ENCODE measurements at places on chromosomes 13 and 19.

DNA sequence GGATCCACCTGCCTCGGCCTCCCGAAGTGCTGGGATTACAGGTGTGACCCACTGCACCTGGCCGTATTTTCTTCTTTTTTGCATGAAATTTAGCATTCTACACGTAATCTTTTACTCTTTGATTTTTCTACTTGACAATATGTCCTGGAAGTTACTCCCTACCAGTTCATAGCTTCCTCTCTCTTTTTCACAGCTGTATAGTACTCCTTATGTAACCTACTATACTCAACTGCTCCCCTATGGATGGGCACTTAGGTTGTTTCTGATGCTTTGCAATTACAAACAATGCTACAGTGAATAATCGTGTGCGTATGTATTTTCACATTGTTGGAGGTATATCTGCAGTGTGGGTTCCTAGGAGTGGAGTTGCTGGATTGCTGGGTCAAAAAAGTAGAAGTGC, 90.5 kb upstream of the FARP1 start:
- no peak for DNase-seq

GRCh38 chr13:65454403-65454802, 1775.7 kb downstream of the PCDH9 start:
- no peak for DNase-seq

- DNase-seq = no peak
These were observed 1.8 kb upstream of the ATP4A start for GRCh38 chr19:35565016-35565856.

GRCh38 chr19:10979951-10980381, 19.1 kb downstream of the SMARCA4 start:
- DNase-seq = peak; percentile 40

DNA sequence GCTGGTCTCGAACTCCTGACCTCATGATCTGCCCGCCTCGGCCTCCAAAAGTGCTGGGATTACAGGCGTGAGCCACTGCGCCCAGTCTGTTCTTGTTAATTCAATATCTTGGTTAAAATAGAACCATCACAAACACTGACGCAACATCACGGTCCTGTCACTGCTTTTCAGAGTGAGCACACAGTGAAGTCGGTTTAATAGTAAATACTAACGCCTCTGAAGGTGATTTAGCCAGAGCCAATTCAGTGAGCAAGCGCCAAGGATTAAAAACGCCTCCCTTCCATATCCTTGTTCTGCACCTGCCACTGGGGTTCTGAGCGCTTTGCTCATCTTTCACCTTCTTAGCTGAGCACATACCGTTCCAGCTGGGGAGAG, 30.3 kb downstream of the LAMP1 start:
- DNase-seq = no peak

- no peak for DNase-seq
These were observed 3.1 kb downstream of the FTL start for GRCh38 chr19:48968179-48968661.

GRCh38 chr19:39196860-39197562, at the start of gene NCCRP1:
Gene NCCRP1, plus strand, starts transcription at chr19:39196964. Its CDS starts 19 bp downstream, at chr19:39196983.
- DNase-seq = no peak

DNA sequence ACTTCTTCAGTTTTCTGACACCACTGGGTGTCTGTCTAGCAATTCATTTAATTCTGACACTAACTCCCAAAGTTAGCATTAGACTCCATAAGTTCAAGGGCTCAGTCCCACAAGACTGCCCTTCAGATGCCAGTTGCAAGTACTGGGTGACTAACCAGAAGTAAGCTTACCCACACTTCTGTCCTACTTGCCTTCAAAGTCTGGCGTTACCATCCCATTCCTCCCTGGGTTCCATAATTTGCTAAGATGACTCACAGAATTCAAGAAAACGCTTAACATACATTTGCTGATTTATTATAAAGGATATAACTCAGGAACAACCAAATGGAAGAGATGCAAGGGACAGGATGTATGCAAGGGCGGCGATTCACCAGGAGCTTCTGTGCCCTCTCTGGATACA, 45.5 kb upstream of the NPAS1 start:
- DNase-seq = no peak

GRCh38 chr19:15843203-15843893, 27.9 kb upstream of the OR10H1 start:
- DNase-seq = no peak

DNA sequence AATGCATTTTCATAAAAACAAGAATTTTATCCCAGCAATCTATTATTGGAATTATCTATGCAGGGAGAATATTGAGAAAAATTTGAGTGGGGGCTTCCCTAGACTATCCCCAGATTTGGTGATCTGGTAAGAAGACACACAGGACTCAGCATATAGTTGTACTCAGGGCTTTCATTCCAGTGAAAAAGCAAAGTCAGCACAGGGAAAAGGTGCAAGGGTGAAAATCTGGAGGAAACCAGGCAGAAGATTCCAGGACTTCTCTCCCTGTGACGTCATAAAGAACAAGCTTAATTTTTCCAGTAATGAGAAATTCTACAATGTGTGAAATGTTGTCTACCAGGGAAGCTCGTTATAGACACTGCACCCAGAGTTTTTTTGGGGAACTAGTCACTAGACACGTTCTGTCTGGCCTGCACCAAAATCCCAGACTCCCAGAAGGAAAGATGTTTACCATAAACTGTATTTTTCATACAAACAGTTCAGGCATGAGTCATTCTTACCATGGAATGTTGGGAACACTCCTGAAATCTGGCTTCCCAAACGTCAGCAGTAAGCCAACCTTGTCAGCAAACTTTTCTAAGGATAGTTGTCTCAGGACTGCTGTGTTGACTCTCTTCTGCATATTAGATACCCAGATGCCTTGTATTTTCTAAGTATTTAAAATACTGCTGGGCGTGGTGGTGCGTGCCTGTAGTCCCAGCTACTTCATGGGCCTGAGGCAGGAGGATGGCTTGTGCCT, 107.4 kb downstream of the DNAJC3 start:
- no peak for DNase-seq

- DNase-seq = no peak
These were observed 201.4 kb downstream of the OXGR1 start for GRCh38 chr13:96792736-96793403.

DNA sequence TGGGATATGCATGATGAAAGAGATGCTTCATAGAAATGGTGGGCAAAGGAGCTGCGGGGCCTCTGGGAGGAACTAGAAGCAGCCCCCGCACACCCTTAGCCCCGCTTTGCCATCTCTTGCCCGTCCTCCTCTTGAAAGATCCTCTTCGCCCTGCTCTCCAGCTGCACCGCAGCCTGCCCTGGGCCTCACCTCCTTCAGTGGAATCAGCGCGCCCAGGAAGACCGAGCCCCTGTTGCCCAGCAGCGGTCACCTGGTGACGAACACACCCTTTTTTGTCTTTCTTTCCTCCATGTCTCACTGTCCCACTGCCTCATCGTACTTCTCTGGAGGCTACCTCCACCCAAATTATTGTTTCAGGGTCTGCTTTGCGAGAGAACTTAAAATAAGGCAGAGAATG, 807.6 kb downstream of the UQCRFS1 start:
- DNase-seq = no peak

GRCh38 chr19:30473334-30473867, 101.2 kb downstream of the ZNF536 start:
- DNase-seq = no peak

- no peak for DNase-seq
These were observed at the start of gene GRIN2D for GRCh38 chr19:48393559-48394330. Gene GRIN2D, plus strand, starts transcription at chr19:48393668. Its CDS starts 4,725 bp downstream, at chr19:48398393.

GRCh38 chr13:23905766-23906165, 8.5 kb upstream of the C1QTNF9B start:
- no peak for DNase-seq

DNA sequence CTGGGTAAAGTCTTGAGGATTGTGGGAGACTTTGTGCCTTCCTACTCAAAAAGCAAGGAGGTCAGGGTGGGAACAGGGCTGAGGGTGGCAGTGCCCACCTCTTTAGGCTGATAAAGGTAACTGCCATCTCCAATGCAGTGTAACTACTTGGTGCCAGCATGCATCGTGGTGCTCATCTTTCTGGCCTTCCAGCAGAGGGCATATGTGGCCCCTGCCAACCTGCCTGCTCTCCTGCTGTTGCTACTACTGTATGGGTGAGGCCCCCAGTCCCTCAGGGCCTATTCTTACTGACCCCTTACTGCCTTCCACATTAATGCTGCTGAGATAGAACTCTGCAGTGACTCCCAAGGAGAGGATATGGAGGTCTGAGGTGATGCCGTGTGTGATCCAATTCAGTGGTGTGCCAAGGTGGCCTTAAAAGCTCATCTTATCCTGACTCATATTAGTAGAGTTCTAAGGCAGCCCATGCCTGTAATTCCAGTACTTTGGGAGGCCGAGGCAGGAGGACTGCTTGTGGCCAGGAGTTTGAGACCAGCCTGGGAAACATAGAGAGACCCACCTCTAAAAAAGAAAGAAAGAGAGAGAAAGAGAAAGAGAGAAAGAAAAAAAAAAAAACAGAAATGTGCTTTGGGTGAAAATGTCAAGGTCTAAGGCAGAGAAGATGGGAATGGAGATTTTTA, 9.7 kb upstream of the ARHGAP45 start:
- peak; percentile 42 for DNase-seq

- DNase-seq = no peak
These were observed 20.7 kb downstream of the KLK5 start for GRCh38 chr19:50932018-50932689.

GRCh38 chr13:109744512-109745051, 41.8 kb downstream of the IRS2 start:
- no peak for DNase-seq

- no peak for DNase-seq
These were observed 15.5 kb upstream of the RASA3 start for GRCh38 chr13:114147803-114148520.

DNA sequence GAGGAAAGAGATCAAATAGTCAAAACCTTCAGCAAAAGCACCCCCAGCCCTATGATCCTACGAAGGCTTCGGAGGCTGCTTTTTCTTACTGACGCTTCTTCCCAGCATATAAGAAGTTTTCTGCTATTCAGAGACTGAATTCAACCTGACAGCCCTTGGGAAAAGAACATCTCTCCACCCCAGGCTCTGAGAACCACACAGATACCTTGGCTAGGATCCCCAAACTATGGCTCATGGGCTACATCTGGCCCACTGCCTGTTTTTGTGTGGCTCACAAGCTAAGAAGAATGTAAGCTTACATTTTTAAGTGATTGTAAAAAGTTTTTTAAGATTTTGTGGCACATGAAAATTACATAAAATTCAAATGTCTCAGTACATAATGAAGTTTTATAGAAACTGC, 3.0 kb downstream of the SLC15A1 start:
- DNase-seq = no peak

DNA sequence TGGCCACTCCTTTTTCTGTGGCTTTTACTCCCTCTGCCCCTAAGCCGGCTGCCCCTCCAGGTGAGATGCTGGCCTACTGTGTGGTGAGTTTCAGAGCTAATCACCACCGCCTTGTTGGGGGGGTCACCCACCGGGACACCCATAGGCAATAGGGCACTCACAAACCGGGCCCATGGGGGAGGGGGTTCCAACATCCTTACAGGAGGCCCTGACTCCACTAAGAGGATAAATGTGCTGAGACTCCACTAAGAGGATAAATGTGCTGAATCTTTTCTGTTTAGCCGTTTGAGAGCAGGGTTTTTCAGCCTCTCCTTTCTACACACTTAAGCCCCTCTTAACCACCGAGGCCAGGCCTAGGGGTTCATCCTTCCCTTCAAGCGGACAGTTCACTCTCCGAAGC, 73.7 kb downstream of the SLC15A1 start:
- DNase-seq = no peak

DNA sequence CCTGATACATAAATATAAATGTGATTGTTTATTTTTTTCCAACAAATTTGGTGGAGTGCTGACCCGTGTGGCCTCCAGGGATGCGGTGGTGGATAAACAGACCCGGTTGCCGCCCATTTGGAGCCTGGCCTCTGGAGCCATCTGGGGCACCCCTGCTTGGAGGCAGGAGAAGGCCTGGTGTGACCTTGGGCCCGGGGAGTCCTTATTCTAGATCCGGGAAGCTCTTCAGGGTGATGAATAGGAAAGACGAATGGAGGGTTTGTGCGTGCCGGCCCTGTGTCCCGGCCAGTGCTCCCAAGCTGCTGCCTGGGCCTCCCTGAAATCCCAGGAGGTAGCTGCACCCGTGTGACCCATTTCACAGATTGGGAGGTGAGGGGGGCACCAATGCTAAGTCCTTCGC, 11.5 kb downstream of the PAK4 start:
- no peak for DNase-seq

GRCh38 chr13:23770428-23770827, 118.8 kb downstream of the MIPEP start:
- DNase-seq = no peak

DNA sequence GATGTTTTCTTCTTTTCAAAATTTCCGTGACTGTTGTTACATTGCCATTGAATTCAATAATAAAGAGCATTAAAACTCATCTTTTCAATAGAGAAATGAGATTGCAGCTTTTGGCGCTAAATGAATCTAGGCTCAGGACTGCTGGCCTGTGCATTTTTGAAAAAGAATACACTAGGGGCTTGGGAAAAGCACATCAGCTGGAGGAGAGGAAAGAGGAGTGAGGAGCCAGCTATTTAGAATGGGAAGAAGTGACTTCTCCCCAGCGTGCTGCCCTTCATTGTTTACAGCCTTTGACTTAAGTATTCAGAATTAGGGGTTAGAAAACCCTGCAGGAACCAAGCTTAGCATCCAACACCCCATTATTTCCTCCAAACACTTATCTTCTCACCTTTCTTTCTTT, 43.3 kb downstream of the TNFSF11 start:
- no peak for DNase-seq

DNA sequence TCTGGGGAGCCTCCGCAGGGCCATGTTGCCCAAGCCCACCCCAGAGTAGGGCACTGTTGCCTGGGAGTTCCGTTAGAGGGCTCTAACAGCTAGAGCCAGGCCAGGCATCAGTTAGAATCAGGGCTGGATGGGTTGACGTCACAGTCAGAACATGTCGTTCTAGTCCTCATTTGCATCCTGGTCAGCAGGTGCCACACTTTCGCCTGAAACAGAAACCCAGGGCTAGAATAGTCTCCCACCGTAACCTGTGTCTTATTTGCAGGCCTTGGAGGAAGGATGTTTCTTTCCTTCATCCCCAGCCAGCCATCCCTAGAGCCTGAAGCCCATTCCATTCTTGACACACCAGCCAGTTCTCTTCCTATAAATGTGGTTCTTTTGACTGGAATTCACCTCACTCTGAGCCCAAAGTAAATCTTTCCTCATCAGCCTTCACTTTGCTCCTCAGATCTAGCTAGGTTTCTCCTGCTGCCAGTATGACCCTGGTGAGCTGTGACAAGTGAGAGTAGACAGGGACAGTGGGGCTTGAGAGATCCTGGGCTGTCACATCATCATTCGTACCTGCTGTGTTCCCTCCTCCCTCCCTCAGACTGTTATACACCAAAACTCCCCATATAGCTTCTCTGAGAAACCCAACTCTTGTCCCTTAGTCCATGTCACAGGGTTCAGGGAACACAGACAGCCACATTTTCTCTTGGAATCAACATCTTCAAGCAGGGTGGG, 12.2 kb upstream of the CCDC97 start:
- no peak for DNase-seq

- DNase-seq = no peak
These were observed 31.2 kb upstream of the CACNA1A start for GRCh38 chr19:13537454-13537853.

GRCh38 chr19:44002212-44002565, 568 bp upstream of the ZNF230 start:
- DNase-seq = no peak

Data from activated CD4-positive, alpha-beta T cell treated with anti-CD3 and anti-CD28 coated beads for 48 hours (primary cell).